Epithelial cell of proximal tubule (primary cell): ENCODE measurements at places on chromosomes 4 and X.
A peak's percentile ranks its signal among the peaks of the same experiment; 100 is the strongest.

GRCh38 chrX:19177721-19178120 lies 55.5 kb upstream of the ADGRG2 start:
- DNase-seq: peak; percentile 36

DNA sequence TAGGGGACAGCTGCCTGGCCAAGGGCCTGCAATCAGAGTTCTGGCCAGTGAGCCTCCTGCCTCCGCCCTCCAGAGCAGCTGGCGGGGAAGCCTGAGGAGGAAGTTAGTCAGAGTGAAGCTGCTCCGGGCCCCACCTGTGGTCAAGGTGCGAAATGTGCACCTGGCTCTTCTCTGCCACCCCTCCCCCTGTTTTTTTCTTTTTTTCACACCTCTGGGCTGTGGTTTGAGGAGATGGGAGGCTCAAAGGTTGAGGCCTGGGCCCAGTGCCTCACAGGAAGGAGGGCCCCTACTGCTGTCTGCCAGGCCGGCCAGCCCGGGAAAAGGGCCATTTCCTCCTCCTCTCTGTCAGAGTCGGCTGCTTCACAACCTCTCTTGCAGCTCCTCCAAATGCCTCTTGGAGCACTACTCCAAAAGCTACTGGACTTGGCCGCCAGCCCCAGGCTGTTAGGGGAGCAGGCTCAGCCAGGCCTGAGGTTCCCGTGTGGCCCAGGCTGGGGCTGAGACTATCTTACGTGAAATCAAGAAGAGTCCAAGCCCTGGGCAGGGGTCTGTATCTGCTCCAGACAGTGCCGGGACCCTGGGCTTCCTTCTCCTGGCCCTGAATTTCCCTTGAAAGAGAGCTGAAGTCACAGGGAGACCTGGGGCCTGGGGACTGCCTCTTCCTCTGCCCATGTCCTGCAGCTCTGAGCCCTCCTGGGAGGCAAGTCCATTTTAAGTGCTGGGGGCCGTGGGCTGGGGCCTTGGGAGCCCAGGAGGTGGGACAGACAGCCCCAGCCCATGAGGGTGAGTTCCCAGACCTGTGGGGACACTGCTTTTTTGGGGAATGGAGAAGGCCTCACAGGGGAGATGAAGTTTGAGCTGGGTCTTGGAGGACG lies 4.5 kb upstream of the CXCR3 start:
- no peak for DNase-seq

DNA sequence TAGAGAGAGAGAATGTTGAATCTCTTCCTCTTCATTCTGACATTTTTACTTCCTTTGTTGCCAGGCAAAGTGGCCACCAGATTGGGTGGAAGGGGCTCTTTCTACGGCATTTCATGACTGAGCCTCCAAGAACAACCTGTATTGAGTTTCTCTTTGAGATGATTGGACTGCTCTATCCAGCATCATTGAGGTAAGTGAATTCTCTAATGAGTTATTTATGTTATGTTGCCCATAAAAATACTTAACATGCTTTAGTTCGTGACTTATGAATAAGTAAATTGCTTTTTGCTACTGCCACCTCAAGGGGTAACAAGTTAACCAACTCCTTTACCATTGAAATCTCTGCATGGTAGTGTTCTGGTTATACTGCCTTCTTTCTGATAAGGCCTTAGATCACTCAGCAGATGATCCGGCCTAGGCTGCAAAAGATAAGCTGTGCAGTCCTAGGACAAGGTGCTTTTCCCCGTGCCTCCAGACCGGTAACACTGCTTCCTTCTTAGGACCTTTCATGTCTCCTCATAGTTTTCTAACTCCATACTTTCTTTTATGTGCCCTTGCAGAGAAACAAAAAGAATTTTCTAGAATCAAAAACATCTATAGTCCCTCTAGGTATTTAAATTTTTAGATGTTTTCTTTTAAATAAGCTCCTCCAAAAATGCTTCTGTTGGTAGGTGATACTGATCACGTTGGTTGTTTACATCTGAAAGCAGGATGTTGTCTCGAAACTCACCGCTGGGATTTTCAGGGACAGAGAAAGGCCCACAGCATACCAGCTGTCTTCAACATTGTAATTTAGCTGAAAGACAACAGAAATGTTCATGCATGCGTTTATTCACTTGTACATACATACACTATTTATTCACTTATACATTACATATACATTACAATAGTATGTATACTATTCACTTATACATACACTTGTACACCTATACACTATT lies 157.1 kb upstream of the RBPJ start:
- no peak for DNase-seq

DNA sequence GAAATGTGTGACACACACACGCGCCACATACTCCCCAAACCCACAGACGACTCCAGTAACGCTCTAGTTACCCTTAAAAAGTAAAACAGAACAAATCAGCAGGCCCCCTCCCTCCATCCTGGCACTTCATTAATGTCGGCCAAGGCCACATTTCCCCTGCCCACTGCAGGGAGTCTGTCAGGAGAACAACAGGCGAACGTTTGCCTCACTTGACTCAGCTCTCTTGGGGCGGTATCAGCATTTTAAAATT lies 671 bp upstream of the FHIP1A start:
- DNase-seq: no peak

GRCh38 chr4:147327322-147327721 lies 153.6 kb upstream of the EDNRA start:
- no peak for DNase-seq

GRCh38 chrX:119523664-119524184 lies 41.5 kb downstream of the STEEP1 start:
- no peak for DNase-seq

GRCh38 chr4:164847016-164847415 lies 30.0 kb upstream of the APELA start:
- no peak for DNase-seq

GRCh38 chr4:146490106-146490505 lies 31.6 kb downstream of the SLC10A7 start:
- no peak for DNase-seq

DNA sequence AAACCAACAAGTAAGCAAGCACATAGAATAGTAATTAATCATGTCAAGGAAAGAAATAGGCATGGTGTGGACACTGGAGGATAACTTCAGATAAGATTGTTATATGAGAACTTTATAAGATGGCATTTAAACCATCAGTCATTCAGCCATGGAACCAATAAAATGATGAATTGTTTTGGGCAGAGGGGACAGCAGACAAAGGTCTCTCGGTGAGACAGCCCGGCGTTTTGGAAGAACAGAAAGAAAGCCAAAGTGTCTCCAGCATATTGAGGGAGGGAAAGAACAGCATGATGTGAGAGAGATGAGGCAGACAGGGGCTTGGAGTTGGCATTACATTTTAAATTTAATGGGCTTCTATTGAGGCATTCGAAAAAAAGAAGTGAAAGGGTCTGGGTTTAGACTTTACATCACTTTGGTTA lies 883 bp upstream of the PPM1K start:
- DNase-seq: no peak

DNA sequence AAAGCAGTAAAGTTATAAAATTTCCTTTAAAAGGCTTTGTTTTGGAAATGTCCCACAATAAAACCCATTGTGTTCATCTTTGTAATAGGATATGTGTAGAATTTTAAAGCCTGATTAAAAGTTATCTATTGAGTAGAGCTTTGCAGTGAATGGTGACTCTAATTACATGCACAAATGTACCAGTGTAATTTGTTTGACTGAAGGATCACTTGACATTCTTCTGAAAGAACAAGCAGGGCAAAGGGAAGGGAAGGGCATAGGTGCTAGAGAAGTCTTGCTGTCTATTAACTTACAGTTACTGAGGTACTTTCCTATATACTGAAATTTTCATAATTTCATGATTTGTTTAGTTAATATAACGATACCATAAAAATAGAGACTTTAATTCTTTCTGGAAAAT lies 70.8 kb downstream of the STIM2 start:
- no peak for DNase-seq

GRCh38 chr4:95283320-95283719 lies 265.5 kb downstream of the UNC5C start:
- no peak for DNase-seq

GRCh38 chr4:109301651-109302360 lies 652 bp downstream of the COL25A1 start:
- no peak for DNase-seq

GRCh38 chrX:139903210-139903609 lies 29.6 kb downstream of the ATP11C start:
- DNase-seq: no peak

- no peak for DNase-seq
These were observed 276.6 kb downstream of the BCOR start for GRCh38 chrX:39820938-39821708.

DNA sequence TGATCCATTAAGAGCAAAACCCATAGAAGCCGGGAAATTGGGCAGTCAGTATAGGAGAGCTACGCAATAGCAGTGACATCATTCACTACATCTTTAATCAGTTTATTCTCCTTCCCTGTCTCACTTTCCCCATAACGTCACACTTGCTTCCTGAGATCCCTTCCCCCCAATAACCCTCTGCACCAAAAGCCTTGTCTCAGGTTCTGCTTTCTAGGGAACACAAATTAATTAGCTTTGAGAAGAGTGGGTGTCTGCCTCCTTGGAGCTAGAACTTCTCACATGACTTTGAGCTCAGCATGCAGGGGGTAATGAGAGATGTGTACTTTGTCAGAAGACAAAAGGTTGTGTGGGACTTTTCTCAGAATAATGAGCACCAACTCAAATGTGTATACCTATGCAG lies 128.3 kb upstream of the MAOA start:
- no peak for DNase-seq

DNA sequence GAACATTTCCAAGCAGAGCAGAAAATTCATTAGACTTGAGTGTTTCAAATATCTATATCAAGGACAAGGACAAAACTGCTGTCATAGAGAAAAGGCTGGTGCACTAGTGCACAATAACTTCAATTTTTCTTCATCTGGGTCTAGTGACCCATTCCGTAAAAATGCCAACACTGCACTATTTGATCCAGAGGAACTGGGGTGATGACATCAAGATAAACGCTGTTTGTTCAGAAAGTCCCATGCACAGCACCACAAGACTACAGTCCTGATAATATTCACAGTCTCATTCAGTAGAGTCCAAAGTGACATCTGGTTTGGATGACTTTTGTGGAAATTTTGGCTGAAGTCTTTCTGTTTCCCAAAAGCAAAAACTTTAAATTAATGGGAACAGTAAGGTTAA lies 303.5 kb upstream of the GALNT7 start:
- DNase-seq: no peak

- no peak for DNase-seq
These were observed 31.5 kb upstream of the DIPK2B start for GRCh38 chrX:45232139-45232538.

DNA sequence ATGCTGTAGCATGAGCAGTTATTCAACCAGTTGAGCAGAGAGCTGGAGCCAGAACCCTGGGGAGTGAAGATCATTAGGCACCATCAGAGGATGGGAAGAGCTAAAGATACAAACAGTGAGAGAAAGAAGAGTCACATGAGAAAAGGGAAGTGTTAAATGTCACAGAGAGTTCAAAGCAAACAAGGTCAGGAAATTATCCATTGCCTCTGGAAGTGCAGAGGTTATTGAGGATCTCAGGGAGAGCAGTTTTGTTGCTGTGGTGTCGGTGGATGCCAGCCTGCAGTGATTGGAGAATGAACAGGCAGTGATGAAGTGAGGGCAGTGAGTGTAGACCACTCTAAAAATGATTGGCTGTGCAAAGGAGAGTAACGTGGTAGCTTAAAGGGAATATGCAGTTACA lies 17.7 kb downstream of the SPARCL1 start:
- no peak for DNase-seq

- DNase-seq: no peak
These were observed 7.8 kb downstream of the FRMPD3 start for GRCh38 chrX:107457289-107457688.

DNA sequence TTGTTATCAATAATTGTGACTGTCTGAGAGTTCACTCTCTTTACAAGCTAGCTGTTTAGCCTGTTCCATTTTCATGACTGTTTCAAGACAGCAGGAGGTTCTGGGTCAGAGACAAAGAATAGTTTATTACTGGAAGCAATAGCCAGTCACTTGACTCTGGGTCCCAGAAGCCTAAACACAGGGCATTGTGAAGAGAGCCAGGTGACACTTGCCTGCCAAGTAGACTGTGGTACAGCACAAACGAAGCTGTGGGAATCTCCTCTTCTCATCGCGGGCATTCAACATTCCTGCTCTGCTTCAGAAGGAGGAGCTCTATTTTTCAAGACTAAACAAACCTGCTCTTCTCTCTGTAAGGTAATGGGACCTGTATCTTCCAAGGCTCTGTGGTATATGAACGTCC lies 485.1 kb downstream of the TRIML1 start:
- no peak for DNase-seq

DNA sequence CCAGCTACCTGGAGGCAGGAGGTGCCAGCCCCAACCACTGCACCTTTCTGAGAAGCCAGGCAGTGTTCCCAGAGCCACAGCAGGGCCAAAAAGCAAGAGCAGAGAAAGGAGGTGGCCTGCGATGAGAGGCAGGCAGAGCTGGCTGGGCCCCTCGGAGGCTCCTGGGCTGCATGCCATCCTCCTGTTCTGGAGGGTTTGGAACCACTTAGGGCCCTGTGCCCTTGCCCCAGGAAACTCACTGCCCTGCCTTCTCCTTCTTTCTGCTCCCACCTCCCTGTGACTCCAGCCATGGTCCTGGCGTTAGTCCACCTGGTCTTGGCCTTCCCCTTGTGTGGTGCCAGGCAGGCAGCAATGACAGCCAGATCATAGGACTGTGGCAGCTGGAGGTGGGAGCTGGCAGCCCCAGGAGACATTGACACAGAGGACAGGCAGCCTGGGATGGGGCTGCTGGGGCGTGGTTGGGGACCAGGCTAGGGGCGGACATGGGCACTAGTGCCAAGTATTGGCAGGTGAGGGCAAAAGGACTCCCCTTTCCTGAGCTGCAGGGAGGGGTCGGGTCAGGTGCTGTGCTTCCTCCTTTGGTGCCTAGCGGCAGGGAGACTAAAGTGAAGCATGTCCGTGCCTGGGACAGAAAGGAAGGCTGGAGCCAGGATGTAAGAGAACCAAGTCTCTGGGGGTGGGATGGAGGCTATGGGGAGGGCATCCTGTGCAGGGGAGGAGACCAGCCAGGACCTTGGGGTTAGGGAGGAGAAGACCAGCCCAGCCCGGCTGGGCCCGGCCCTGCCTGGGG lies 1.4 kb downstream of the APLN start:
- DNase-seq: no peak

GRCh38 chr4:143726714-143727113 lies 26.2 kb upstream of the FREM3 start:
- DNase-seq: no peak

DNA sequence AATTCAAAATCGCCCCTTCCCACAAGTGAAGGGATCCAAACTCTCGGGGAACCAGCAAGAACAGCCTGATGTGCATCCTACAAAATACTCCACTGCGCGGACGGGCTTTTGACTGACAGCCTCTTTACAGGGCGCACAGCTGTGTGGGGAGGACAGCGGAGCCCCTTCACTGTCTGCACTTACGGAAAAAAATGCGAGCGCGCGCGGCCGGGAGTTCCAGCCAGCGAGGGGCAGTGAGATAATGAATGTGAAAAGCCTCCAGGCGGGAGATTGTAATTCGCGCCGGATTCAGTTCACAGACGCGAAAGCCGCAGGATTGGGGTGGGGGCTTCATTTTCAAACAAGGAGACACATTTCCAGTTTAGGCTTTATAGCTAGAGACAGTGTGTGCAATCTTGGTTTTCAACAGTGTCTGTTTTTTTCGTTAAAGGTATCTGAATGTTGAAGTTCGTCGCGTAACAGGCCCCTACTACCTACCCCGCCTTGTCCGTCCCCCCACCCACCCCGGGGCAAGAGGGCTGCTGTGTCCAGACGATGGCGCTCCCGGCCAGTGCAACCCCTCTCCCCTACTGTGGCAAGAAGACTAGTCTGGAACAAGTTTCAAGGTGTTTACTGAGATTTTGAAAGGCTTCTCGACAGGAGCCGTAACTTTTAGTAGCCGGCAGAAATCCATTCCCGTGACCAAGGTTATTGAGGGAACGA lies 1.7 kb upstream of the GPR50 start:
- no peak for DNase-seq
